ENCODE measurements at places on chromosomes 11 and 22.
A peak's percentile ranks its signal among the peaks of the same experiment; 100 is the strongest.

DNA sequence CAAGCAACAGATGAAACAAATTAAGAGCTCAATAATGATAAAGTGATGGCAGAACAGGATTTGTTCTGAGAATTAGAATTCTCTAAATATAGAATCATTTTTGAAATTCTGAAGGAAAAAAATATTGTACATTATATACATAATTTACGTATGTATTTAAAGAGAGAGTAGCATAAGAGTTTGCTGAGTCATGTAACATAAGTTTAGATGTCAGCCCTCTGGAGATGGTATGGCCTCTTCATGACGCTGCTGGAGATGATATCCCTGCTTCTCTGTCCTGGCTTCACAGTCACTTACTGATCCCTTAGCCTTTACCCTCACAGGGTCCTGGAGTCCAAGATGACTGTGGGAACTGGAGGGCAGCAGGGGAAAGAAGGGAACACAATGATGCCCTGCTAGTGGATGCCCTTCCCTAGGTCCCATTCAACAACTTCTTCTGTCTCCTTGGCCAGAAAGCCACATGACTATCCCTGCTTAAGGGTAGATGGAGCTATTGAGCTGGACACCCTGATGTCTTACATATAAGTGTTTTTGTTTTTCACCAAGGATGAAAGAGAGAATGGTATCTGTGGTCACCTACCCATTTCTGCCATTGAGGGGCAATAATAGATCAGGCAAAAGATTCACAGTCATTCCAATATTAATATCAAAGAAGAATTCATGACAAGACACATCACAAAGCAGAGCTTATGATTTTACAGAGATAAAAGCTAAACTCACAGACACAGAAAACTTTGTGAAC lies 753.1 kb downstream of the TBC1D22A start:
- no peak for DNase-seq

GRCh38 chr11:58742981-58743880 lies 11.5 kb upstream of the GLYAT start:
- DNase-seq, result no peak

- DNase-seq, result no peak
Observed at GRCh38 chr11:132937016-132937415, 595.3 kb downstream of the OPCML start.

DNA sequence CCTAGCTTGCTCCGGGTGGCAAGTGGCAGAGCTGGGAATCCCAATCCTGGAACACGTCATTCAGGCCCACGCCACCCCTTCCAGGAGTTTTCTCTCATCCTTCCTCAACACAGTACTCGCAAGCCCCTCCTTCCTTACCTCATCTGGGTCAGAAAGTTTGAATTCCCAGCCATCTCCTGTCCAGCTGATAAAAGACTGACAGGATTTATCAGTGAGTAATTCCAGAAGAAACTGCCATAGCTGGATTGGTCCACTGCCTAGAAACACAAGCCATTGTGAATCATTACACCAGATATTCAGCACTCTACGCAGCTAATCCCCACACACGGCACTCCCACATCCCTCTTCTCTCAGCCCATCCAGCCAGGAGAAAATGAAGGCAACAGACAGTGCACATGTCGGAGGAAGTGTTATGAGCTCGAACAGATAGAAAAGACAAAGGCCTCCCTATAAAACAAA lies 124.0 kb downstream of the ETS1 start:
- no peak for DNase-seq

DNA sequence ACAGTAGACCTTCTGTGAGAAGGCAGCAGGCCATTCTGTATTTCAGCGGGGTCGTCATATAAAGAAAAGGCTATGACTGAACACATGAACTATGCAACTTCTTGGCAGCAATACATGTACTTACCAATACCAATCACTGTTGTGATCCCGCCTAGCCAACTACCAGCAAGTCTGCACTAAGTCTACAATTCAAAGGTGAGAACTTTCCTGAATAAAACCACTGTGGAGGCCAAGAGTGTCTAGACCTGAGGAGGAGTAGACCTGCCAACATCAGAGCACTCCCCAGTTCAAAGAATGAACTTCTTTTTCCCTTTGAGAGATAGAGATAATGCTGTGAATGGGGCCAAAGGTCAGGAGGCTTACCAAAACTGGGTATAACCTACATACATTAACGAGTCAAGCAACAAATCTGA lies 108.2 kb downstream of the SIK3 start:
- DNase-seq, result peak; percentile 31

DNA sequence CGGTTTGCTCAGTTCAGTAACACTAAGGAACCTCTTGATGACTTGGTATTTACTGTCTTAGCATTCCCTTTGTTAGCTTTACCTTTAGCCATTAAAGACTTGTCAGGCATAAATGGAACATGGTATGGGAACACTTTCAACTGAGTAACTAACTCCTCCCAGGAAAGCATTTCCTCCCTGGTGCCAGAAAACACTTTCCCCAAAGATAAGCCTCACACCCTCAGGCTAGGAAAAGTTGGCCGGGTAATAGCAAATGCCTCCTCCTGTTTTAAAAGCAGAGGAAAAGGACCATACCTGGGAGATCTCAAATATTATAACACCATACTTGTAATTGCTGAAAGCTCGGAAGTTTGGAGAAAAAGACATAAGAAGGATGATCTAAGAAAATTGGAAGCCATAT lies 12.0 kb downstream of the KCNJ11 start:
- DNase-seq, result no peak

GRCh38 chr11:73797457-73797856 lies 9.8 kb downstream of the MRPL48 start:
- no peak for DNase-seq

DNA sequence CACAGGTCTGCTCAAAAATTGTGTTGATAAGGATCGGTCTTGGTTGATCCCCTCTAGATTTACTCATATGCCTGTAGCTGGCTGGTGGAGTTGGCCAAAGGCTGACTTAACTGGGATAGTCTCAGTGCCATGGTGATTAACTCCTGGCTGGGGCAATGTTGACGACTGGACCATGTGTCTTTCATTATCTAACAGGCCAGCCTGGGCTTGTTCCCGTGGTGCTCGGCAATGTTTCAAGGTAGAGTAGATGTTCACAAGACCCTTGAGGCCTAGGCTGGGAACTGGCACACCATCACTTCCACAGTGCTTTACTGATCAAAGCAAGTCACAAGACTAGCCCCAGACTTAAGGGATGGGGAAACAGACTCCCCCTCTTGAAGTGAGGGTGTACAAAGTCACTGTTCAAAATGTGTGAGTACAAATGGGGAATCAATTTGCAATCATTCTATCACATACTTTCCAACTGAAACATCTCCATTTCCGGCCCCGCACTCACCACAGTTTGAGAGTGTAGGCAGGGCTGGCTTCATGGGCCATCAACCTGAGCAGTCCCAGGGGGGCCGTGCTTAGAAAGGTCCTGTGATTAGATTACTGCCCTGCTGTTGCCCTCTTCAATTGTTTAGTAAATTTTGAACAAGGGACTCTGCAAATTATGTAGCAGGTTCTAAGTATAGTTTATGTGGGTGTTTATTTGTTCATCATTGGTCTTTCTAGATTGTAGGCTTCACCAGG lies 240.8 kb downstream of the NELL1 start:
- DNase-seq, result no peak

DNA sequence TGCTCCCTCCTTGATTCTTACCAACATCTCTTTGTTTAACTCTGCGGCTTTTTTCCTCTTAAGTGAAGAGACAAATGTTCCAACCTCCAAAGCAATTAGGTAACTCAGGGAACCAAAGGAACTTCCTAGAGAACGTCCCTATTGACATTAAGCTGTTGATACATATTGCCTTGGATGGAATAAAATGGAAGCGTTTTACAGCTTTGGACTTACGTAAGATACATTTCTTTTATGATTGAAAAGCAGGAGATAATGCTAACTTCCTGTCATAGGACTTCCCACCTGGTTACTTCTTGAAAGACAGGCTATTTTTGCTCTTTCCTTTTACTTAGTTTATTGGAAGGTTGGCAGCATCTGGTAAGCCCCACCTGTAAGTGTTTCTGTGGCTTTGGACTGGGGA lies 245.7 kb upstream of the CTSC start:
- DNase-seq, result no peak
